ENCODE measurements at places on chromosomes 3 and 15.

- no peak for DNase-seq
These were observed 141.0 kb upstream of the MYRIP start for GRCh38 chr3:39668420-39668819.

- no peak for DNase-seq
These were observed 3.0 kb upstream of the MAP1A start for GRCh38 chr15:43514241-43515057.

- DNase-seq: peak; percentile 16
These were observed 10.0 kb downstream of the BMF start for GRCh38 chr15:40098489-40099261.

DNA sequence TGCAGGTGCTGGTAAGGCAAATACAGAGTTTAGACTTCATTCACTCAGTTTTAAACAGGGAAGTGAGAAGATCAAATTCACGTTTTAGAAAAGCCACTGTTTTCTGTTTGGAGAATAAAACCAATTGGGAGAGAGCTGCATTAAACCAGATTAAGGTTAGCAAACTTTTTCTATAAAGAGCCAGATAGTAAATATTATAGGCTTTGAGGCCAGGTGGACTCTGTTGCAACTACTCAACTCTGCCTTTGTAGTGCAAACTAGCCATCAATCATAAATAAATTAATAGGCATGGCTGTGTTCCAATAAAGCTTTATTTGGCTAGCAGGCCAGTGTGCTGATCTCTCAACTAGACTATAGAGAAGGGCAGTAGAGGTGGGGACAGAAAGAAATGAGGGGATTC is 33.5 kb downstream of the SUCLG2 start:
- no peak for DNase-seq

DNA sequence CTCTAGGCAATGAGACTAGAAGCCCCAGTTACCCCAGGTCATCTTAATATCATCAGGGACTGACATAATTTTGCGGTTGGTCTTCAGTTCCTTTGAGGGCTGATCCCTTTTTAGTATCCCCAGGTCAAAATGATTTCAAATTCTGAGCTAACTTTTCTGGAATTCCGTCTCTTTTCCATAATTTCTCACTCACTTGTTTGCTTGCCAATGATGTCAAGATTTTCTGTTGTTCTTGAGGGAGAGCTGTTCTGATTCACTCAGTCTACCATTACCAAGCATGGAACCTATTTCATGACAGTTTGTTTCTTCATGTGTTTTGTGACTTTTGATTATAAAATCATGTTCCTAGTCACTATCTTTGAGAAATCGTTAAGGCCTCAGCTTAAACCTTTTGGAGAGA is 190.5 kb upstream of the LYSMD4 start:
- DNase-seq: no peak

- DNase-seq: no peak
These were observed 5.6 kb upstream of the SLC33A1 start for GRCh38 chr3:155859859-155860258.

GRCh38 chr3:193346259-193346658 is 32.3 kb downstream of the ATP13A5 start:
- DNase-seq: no peak

GRCh38 chr3:64992530-64993285 is 304.9 kb upstream of the ADAMTS9 start:
- DNase-seq: no peak

DNA sequence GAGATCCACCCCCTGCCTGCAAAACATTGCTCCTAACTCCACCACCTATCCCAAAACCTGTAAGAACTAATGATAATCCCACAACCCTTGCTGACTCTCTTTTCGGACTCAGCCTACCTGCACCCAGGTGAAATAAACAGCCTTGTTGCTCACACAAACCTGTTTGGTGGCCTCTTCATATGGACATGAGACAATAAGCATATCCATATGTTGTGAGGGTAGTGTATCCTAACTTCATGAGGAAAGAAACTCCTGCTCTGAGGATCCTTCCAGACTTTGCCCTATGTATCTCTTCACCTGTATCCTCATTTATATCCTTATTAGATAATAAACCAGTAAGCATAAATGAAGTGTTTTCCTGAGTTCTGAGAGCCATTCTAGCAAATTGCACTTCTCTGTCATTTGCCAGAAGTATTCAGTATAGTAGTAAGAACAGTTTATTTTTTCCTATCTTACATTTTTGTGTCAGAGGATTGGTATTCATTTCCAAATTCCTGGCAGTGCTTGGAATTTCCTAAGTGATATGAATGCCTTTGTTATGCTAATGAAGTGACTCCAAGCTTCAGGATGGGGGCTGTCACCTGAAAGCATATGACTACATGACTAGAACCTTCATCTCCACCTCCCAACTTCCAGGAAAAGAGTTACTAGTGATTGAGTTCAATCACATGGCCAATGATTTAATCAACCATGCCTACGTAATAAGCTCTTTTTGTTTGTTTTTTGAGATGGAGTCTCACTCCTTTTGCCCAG is 30.2 kb downstream of the TTBK2 start:
- no peak for DNase-seq

- DNase-seq: no peak
These were observed 30.3 kb upstream of the SETD2 start for GRCh38 chr3:47193871-47194859.

- no peak for DNase-seq
These were observed 29.0 kb downstream of the MFN1 start for GRCh38 chr3:179376474-179376873.

DNA sequence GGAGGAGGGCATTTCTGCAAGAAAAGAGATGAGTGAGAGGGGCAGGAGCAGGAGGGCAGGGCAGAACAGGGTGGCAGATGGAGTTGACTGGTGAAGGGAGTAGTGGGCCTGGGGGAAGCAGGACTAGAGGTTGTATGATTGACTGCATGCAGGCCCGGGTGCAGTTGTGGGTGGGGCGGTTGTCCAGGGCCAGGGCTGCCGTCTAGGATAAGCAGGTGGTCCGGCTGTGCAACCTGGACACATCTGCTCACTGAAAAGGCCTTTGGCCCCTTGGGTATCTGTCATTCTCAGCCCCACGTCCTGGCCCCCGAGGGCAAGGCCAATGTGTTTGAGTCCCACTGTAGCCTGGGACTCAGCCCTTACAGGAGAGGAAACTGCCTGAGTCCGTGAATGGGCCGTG is 25.4 kb downstream of the ALS2CL start:
- DNase-seq: no peak

GRCh38 chr3:126937973-126938372 is 44.9 kb upstream of the PLXNA1 start:
- no peak for DNase-seq

- DNase-seq: no peak
These were observed 605 bp upstream of the RASL12 start for GRCh38 chr15:65068403-65068788.

DNA sequence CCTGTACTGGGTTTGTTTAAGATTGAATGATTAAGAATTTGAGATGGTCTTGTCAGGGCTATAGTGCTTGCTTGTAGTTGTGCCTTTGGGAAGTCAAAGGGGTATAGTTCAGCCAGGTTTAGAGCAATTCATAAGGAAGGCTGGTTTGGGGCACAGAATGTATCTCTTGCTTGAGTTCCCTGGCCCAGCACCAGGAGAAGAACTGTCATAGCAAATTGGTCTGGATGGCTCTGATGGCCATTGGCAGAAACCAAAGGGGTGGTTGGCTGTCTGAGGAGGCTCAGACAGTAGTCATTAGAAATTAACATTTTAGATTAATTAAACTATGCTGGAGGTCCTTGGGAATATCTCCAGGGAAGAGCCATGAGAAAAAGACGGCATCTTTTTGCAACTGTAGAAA is 25.4 kb upstream of the OTOL1 start:
- DNase-seq: no peak

All from effector memory CD4-positive, alpha-beta T cell (primary cell).